ENCODE measurements at places on chromosomes 3 and 15.

DNA sequence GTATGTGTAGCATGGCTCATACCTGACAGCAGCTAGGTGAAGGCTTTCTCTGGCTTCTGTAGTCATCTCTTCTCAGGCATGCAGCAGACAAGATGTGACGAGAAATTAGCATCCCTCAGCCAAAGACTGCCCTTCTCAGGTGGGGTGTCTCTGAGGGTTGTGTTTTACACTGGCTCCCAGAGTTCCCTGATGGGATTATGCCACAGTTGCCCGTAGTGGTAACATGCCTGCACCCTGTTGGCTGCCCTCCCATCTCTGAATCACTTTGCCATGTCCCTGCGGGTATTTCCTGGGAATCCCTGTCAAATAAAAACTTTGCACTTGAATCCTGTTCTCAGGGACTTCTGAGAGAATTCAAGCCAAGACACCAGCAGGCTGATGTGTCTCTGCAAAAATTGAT lies 70.5 kb downstream of the LRTM1 start:
- no peak for DNase-seq

- DNase-seq, result no peak
Observed at GRCh38 chr15:35047528-35047927, 37.6 kb downstream of the NANOGP8 start.

DNA sequence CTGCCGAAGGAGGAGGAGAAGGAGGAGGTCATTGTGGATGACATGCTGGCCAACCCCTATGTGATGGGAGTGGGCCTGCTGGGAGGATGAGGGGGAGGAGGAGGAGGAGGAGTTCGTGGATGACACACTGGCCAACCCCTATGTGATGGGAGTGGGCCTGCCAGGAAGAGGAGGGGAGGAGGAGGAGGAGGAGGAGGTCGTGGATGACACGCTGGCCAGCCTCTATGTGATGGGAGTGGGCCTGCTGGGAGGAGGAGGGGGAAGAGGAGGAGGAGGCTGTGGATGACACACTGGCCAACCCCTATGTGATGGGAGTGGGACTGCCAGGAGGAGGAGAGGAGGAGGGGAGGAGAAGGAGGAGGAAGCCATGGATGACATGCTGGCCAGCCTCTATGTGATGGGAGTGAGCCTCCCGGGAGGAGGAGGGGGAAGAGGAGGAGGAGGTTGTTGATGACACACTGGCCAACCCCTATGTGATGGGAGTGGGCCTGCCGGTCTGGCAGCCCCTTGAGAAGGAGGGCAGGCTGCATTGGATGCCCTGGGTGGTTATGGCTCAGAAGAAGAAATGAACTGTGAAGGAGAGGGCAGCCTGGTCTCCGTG lies 55.7 kb upstream of the WNT7A start:
- no peak for DNase-seq

DNA sequence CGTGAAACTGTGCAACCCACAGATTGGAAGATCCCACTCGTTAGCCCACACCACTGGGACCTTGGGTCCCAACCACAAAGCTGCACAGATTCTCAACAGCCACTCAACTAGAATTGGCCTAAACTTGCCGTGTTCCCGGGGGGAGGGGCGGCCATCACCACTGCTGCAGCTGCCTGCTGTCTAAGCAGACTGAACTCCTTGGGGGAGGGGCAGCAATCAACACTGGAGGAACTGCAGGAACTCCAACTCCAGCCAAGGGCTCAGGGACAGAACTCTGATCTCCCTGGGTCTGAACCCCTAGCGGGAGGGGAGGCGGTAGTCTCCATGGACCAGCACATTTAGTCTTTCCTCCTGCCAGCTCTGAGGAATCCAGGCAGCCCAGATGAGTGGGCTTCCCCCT lies 205.9 kb downstream of the RSL24D1 start:
- no peak for DNase-seq

- no peak for DNase-seq
Observed at GRCh38 chr3:96027718-96028117, 786.7 kb upstream of the EPHA6 start.

Data from omental fat pad (tissue), 4 donors.